ENCODE measurements at places on chromosomes 3 and 15.
A peak's percentile ranks its signal among the peaks of the same experiment; 100 is the strongest.

DNA sequence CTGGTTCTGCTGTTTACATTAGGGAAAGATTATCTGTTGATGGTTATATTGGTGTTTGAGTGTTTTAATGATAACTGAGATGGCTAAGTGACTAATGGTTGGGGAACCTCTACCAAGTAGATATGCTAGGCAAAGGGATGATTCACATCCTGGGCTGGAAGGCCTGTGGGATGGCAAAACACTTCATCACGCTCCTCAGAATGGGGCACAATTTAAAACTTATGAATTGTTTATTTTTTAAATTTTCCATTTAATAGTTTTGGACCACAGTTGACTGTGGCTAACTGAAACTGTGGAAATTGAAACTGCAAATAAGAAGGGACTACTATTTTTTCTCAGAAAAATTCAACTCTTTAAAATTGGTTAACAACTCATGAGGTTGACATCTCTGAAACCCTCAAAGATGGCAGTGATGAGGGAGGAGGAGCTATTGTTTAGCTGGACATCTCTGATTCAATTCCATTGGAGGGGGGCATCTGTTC is 100.5 kb upstream of the ZBED2 start:
- peak; percentile 17 for DNase-seq

- DNase-seq: no peak
Measured at GRCh38 chr15:44769521-44769920, 33.2 kb downstream of the TRIM69 start.

DNA sequence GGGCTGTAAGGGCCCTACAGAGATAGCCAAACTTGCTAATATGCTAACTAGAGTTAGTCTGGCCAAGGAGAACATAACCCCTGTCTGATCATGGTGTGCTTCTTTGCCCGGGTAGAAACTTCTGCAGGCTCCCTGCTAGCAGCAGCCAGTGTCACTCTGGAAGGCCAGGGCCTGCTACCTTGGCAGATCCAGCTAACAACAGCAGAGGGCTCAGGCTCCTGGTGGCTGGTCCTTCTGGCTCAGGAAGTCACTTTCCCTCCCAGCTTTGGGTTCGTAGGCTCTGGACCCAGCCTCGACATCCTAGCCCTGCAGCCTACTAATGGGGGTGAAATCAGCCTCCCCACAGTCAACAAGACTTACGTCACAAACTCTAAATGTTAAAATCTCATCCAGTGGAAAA is 373.7 kb upstream of the RGMA start:
- DNase-seq: no peak

DNA sequence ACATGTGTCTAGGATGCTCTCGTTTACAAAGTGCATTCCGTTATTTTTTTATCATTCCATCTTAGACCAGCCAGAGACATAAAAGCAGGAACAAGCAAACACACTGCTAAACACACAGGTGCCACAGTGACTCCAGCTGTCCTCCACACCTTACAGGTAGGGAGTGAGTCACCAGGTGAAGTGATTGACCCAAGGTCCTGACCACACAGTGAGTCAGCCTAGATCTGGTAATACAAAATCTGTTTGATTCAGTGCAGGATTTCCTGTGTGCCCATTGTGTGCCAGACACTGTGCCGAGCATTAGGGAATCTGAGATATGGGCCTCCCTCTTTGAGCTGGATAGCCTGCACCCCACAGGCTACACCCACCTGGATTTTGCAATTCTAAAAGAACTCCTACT is 16.7 kb upstream of the BFSP2 start:
- DNase-seq: no peak

DNA sequence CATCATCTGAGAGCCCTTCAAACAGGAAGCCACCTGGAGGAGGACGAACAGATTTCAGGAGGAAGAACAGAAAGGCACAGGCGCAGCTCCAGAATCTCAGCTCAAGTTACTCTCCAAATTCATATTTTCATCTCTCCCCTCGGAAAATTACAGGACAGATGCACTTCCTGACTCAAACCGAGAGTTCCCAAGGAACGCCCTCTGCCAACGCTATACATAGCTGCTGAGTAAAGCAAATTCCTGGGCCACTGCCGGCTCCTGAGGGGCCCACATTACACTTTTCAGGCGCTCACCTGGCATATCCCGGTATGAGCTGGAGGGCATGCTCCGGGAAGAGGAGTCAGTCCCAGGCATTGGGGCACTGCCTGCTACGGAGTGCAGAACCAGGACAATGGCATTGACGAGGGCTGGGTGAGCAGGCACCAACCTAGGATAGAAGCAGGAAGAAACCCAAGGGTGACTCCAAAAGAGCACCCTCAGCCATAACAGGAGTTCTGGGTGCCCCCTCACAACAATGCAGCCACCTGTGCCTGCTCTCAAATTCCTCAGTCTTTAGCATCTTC is 11.2 kb downstream of the UBL7 start:
- no peak for DNase-seq

DNA sequence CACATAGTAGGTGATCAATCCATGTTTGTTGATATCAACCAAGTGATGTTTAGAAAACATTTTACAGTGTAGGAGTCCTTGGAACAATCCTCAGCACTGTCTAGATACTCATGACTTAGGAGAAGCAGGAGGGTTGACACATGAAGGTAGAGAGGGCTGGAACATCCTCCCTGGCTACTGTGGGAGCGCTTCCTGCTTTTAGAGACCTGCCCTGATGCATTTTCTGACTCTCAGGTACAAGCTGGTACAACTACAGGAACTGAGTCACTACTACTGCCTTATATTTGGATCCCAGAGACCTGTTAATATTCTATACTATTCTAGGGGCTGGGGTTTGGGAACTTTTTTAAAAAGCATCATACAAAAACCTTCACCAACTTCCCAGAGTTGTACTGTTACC is 20.1 kb downstream of the GPR156 start:
- no peak for DNase-seq

DNA sequence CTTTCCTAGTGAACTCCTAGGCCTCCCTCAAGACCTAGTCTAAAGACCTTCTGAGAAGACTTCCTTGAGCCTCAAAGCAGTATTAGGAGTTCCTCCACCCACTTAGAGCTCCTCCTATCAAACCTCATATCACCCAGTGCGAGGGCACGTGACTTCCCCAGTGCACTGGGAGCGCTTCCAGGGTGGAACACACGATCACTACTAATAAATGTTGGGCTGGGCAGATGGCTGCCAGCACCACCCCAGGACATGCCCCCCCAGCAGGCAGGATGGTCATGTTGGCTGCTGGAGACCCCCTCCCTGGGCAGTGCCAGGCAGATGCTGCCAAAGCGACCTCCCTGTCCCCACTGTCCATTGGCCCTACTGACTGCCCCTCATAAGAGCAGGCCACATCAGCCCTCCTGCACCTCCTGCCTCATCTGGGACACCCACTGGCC is 8.5 kb upstream of the PLXND1 start:
- no peak for DNase-seq

DNA sequence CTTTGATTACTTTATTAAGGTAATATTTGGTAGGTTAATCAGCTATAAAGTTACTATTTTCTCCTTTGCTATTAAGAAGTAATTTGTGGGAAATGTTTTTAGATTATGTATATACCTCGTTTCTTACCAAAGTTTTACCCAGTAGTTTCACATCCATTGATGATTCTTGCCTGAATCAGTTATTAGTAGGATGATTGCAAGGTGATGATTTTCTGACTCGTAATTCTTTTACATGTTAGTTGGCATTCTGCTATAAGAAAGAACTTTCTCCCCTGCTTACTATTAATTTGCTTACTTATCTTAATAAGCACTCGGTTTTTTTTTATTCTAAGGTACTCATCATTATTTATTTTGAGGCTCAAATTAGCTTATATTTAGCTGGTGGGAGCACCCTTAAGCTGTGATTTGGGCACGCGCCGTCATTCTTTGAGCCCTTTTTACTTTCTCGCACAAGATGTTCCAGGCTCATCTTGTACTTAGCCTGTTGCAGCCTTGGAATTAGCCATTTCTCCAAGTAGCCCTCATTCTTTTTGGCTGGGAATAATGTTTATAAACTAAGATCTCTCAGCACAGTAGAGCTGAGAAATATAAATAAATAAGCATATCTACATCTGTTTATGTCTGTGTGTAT is 15.3 kb downstream of the USP3 start:
- DNase-seq: no peak

- DNase-seq: no peak
Measured at GRCh38 chr3:61935814-61936213, 374.4 kb downstream of the PTPRG start.

DNA sequence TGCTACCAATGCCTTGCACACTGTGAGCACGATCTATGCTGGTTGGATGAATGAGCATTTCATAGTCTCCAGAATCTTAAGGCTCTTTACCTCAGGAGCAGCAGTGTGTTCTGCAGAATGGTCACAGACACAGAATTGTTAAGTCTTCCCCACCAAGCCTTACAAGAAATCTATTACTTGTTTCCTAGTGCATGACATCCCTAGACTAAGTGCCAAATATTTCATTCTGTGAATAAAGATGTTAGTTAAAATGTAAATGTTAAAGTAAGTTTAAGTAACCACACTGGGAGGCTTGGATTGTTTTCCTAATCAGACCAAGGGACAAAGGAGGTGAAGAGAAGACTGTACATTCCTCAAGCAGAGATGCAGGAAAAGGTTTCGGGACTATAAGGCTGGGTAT is 4.1 kb upstream of the TNFSF10 start:
- DNase-seq: no peak
